ENCODE measurements at places on chromosomes 3 and 15. TPM values are rescaled to one million over a fixed set of nuclear protein-coding genes. Genes with fewer than 3 reads are reported as not detected.

DNA sequence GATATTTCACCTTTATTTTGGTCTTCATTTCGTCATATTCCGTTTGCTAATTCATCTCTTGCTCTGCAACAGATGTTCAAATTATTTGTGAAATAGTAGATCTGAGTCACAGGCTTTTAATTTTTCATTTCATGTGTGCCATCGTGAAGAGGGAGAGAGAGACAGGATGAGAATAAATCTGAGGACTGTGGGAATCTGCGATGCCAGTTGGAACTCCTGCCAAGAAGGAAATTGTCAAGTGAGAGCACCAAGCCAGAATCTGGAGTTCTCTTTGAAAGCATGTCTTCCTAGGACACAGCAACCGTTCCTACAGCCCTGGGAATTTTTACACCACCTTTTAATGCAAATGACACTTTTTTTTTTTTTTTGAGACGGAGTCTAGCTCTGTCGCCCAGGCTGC lies 48.8 kb downstream of the NSMCE3 start:
- no peak for DNase-seq

- DNase-seq = no peak
Observed at GRCh38 chr3:64599651-64600050, 88.1 kb downstream of the ADAMTS9 start.

Gene OSTN
- not detected for total RNA-seq

GRCh38 chr3:139430493-139430892 lies 41.0 kb upstream of the COPB2 start:
- no peak for DNase-seq

Gene EXD1
- total RNA-seq = not detected

Gene SCAANT1
- not detected for total RNA-seq

DNA sequence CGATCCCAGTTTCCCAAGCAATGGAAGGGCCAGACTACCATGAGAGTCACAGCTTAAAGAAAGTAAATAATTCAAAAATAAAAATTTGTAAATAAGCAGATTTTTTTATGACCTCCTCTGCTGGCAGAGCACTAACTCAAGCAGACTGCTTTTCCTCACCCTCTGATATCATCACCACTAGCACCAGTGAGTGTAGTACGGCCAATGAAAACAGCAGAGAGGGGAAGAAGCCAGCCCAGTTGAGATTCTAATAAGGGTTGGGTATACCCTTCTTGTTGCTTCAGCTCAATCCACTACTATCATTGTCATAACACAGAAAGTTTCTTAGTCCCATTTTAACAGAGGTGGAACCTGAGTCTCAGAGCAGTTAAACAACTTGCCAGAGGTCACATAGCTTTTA lies 193.1 kb downstream of the ERC2 start:
- DNase-seq = no peak

- DNase-seq = no peak
Observed at GRCh38 chr15:48096355-48096786, 24.4 kb upstream of the SLC24A5 start.

DNA sequence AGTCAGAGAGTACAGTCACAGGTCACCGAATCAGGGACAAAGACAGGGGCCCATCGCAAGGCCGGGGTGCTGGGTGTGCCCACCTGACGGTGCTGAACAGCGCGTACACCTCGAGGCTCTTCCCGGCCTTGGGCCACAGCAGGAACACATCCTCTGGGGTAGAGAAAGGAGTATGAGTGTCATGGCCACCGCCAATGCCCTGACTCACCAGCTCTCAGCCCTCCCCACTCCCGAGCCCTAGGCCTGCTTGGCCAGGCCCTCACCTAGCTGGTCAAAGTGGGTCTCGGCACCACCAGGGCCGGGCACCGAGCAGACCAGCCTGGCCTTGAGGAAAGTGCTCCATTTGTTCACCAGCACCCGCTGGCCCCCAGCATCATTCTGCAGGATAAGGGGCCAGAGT lies 4.2 kb downstream of the SEMA3G start:
- no peak for DNase-seq

Gene IL17RD
- 1.5 TPM for total RNA-seq

DNA sequence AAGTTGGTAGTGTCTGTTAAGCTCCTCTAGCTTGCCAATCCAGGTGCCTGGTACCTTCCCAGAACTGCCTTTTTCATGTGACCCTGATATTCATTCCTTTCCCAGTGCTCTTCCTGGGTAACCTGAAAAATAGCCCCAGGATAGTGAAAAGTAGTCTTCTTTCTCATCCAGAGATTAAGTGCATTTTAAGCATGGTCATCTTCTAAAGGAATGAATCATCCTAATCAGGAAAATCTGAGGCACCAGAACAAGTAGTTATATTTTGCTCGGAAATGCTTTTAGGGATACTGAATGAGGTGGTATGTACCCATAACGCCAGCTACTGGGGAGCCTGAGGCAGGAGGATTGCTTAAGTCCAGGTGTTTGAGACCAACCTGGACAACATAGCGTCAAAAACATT lies 23.1 kb upstream of the PDCD6IP start:
- DNase-seq = no peak

DNA sequence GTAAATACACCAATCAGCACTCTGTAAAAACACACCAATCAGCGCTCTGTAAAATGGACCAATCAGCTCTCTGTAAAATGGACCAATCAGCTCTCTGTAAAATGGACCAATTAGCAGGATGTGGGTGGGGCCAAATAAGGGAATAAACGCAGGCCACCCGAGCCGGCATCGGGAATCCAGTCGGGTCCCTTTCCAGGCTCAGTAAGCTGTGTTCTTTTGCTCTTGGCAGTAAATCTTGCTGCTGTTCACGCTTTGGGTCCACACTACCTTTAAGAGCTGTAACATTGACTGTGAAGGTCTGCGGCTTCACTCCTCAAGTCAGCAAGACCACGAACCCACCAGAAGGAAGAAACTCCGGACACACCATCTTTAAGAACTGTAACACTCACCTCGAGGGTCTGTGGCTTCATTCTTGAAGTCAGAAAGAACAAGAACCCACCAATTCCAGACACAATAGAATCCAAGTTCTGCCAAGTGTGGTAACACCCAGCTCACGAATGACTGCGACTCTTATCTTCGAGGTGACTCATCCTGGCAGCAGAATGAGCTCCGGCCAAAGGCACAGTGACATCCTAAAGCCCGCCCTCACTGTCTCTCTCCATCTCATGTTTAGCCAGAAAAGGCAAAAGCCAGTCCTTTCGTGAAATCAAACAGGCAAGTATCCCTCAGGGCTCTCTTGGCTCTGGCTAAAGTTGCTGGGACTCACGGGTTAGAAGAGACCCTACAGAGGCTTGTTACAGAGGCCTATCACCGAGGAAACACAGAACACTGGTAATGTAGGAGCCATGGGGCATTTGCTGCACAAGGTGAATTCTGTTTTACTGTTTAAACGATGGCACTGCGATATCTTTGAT lies 155.2 kb downstream of the FAM43A start:
- peak; percentile 90 for DNase-seq

GRCh38 chr3:105729667-105730066 lies 139.1 kb downstream of the CBLB start:
- DNase-seq = no peak

- DNase-seq = no peak
Observed at GRCh38 chr3:78985981-78986380, 781.8 kb downstream of the ROBO1 start.

DNA sequence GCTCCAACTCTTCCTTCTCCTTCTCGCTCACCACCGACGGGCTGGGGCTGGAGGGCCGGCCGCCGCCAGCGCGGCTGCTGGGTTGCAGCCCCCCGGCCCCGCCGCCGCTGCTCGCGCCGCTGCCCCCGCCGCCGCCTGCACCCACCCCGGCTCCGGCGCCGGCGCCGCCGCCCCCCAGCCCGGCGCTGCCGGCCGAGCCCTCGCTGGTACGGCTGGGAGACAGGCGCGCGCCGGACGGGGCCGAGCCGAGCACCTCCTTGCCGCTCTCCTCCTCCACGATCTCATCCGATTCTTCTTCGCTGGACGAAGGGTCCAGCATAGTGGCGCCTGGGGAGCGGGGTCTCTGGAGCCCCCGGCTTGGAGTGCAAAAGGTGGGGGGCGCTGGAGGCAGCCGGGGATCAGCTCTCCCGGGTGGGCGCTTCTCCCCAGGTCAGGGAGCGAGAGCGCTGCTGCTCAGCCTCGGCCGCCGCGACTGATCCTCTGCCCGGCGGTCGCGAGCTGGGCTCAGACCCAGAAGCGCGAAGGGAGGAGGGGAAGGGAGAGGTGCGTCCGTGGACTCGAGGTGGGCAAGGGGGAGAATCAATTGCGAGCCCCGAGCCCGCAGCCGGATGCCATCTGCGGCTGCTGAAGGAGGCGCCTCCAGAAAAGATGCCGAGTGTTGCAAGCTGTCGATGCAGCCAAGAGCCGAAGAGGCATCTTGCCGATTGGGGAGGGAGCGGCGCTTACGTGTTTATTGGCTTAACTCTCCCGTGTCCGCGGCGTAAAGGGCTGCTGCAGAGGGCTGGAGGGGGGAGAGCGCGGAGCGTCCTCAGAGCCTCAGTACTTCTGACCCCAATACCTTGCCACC lies at the start of gene CADPS:
TSS of gene CADPS (minus strand) at position 706 of the 847 bp plus-strand sequence. CDS start at position 319, 387 bp downstream.
- DNase-seq = no peak

GRCh38 chr15:31402511-31403056 lies 75.9 kb downstream of the KLF13 start:
- no peak for DNase-seq

- DNase-seq = no peak
Observed at GRCh38 chr3:24047513-24047912, 102.4 kb downstream of the NR1D2 start.

Gene TF
- total RNA-seq = 1.7 TPM

GRCh38 chr15:78370013-78370412 lies 29.9 kb downstream of the CRABP1 start:
- no peak for DNase-seq

DNA sequence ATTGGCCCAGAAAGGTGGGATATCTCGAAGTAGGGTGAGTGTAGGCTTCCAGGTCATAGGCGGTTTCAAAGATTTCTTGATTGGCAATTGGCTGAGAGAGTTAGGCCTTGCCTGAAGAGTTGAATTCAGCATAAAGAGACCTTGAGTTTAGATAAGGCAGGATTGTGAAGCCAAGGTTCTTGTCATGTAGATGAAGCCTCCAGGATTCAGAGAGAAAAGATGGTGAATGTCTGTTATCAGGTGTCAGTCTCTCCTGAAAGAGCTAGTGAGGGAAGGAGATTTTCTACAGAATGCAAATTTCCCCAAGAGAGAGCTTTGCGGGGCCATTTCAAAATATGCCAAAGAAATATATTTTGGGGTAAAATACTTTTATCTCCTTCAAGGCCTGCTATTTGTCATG lies 217.0 kb upstream of the TLE3 start:
- no peak for DNase-seq

DNA sequence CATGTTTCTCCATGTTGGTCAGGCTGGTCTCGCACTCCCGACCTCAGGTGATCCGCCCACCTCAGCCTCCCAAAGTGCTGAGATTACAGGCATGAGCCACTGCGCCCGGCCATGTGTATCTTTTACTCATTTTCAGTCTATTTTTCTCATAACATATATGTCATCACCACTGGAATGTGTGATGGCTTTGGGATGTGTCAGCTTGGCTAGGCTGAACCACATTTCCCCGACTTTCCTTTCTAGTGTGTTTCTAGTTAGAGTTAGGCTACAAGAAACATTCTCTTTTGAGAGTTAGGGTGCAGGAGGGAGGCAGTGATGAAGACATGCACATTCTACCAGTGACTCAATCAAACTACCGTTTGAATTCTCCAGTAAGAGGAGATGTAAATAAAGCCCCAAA lies 444.9 kb upstream of the THBS1 start:
- peak; percentile 43 for DNase-seq

- no peak for DNase-seq
Observed at GRCh38 chr3:123449102-123449996, 459 bp upstream of the ADCY5 start.

DNA sequence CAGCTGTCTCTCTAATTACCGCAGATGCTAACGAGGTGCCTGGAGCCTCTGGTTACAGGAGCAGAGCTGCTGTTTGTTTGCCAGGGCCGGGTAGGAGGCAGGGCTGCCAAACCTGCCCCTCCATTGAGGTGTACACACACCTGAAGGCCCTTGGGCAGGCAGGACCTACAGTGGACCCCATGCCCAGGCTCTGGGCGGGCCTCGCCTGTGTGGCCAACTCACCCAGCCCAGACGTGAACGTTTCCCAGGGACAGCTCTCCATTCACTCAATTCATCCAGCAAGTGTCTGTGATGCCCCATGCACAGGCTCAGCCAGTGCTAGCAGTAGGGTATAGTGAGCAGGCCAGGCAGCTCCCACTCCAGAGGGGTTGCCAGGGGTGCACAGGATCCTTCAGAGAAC lies 43.7 kb downstream of the PLXNA1 start:
- DNase-seq = no peak

DNA sequence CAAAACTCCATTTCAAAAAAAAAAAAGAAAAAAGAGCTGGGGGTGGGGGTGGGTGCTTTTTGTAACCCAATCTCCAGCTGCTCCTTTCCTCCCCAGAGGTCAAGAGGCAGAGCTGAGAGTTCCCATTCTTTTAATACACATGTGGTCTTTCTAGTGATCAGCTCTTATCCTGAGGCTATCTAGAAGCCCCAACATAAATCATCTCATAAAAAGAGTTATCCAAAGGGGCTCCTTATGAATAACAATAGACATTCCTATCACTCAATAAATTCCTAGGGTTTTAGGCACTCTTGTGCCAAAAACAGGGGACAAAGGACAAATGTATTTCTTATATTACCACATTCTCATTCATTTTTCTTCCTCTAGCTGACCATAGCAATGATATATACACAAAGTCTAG lies 25.1 kb upstream of the GAP43 start:
- no peak for DNase-seq

GRCh38 chr3:136192831-136193230 lies 3.3 kb downstream of the MSL2 start:
- no peak for DNase-seq

- DNase-seq = peak; percentile 96
Observed at GRCh38 chr15:52103217-52104207, 9.1 kb downstream of the BCL2L10 start.

Gene FSIP1
- total RNA-seq = 0.86 TPM

GRCh38 chr15:41557673-41558399 lies 1.2 kb upstream of the TYRO3 start:
- peak; percentile 60 for DNase-seq

- DNase-seq = no peak
Observed at GRCh38 chr3:116241677-116242076, 203.6 kb downstream of the LSAMP start.

DNA sequence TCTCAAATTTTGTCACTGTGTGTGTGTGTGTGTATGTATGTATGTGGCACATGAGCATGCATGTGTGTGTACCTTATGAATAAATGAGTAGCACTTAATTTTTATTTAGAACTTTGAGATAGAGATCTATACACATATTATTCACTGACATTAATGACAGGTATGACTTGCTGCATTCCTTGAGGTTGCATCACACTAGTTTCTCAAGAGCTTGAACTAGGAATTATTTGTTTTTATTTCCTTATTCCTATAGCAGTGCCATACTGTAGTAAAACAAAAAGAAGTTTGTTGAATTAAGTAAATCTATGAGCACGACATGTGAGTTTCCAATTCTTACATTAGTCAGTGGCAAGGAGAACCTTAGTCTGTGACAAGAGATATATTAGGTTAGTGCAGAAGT lies 943.9 kb downstream of the ROBO1 start:
- DNase-seq = no peak

GRCh38 chr3:79415356-79415755 lies 352.4 kb downstream of the ROBO1 start:
- no peak for DNase-seq

GRCh38 chr15:29086001-29086400 lies 183.6 kb downstream of the NSMCE3 start:
- DNase-seq = no peak

- no peak for DNase-seq
Observed at GRCh38 chr15:33636958-33637357, 326.2 kb downstream of the RYR3 start.

Gene PRICKLE2
- 6.9 TPM for total RNA-seq

Measured in A172 (cell line).